ENCODE measurements at places on chromosomes 1 and 21. TPM values are rescaled to one million over a fixed set of nuclear protein-coding genes. Genes with fewer than 3 reads are reported as not detected.

ZNF593OS gene
- 1.2 TPM for polyA plus RNA-seq

TRIM46 gene
- 2.9 TPM for polyA plus RNA-seq

DNA sequence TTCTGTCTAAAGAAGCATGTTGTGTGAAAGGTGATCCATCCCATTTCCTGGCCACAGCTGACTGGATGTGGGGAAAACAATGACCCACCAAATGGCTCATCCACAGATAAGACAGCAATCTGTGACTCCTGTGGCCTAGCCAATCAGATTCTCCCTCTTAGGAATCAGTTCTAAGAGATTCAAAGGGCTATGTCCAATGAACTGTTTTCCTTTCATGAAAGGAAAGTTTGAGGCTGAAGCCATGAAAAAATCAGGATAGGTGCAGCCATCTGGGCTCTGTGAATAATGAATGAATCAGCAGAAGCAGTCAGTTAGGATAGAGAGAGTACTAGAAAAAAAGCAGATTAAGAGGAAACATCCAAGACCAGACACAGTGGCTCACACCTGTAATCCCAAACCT lies 164.7 kb downstream of the NRIP1 start:
- DNase-seq: no peak

DNA sequence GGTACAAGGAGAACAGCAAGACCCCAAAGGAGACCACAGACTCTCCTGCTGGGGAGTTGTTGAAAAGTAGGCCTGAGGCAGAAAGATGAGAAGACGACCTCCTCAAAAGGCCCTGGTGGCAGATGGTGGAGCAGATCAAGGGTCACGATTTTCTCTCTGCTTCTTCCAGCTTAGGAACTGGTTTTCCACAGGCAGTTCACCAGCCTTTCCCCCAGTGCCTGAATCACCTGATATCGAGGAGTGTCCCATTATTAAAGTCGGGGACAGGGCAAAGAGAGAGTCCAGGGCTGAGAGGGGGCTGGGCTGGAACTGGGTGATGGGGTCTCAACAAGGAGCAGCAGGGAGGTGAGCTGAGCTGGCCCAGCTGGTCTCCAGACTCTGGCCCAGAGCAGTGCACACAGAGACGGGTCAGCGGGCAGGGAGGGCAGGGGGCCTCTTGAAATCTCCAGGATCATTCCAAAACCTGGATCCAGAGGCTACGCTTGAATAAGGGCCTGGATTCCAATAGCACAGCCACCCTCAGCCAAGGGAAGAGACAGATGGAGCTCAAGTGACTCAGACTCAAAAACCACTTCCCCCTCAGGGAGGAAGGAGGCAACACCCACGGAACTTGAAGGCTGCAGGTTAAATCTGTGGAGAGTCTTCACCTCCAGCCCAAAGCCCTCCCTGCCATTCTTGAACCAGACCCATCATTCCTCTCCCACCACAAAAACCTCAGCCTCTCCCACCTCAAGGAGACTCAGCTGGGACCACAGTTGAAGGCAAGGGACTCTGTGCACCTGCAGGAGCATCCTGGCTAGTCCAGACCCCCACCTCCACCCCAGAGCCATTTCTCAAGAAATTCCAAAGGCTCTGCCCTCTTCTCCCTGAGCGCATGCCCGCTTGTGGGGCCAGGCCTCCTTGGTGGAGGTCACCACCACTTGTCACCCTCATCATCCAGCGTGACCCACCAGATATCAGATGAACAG lies at the start of gene S100A5:
Gene S100A5 (minus strand): TSS at position 541 of the 968 bp plus-strand sequence. CDS start 743 bp downstream, outside the sequence.
- no peak for DNase-seq

SYT14 gene
- polyA plus RNA-seq: 1.0 TPM

SMPDL3B gene
- 17.0 TPM for polyA plus RNA-seq

DNA sequence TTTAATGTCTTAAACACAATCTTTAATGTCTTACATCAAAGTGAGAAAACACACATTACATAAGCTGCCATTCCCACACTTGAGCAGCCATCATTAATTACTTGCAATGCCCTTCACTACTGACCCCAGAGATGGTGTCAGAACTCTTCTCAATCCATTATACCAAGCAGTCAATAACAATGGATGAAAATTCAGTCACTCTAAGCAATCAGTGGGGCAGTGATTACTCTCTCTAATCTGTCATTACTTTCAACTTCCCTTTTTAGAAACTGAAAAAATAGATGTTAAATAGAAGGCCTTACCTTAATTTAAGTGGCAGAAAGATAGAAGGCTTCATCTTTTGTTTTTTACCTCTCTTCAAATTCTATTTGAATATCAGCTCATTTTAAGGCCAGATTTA lies 9.7 kb upstream of the FRRS1 start:
- DNase-seq: no peak

KIAA0040 gene
- polyA plus RNA-seq: 12.0 TPM

GRCh38 chr1:3349161-3349967 lies 105.1 kb upstream of the ARHGEF16 start:
- DNase-seq: peak; percentile 92

DNA sequence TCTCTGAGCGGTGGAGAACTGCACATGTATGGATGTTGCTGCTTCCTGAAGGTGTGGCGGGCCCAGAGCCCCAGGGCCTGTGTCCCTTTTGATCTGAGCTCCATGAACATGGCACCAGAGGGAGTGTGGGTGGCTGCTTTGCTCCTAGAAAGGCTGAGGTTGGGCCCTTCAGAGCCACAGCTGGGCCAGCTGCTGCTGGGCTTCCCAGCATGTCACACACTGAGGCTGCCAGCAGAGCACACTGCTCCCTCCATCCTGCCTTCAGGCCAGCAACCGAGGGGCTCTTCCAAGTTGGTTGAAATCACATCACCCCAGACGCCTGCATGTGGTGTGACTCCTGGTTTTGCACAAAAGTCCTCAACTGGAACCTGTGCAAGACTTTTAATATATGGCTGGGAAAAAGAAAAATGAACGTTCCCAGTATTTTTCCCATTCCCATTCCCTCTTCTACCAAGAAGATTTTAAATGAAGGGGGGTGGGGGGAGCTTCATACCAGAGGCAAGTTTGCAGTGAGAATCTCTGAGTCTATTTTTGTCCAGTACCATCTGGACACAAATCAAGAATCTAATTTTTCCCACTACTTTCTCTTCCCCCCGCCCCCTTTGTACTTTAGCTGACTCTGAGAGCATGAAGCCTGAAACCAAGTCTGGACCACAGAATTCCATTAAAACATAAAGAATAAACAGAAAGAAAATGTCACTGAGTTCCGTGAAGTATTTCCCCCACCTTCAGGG lies 26.2 kb upstream of the NGF start:
- DNase-seq: no peak

- DNase-seq: no peak
These were observed 98.7 kb upstream of the NFIA start for GRCh38 chr1:60983701-60984061.

DNA sequence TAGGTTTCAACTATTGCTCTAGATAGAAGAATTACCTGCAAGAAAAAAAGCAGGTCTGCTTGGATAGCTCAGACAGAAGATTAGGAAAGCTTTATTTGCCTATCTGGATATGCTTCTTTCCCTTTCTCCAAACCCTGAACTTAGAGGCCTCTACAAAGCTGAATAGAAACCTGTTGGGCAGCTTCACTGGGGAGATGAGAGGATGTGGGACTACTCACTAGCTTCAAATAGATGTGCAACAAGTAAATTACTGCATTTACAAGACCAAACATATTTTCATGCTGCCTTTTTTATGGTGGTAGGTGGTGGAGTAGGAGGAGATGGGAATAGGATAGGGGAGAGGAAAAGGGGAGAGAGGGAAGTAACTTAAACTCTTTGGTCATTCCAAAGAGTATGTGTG lies 6.4 kb downstream of the CLCA2 start:
- DNase-seq: no peak

DNA sequence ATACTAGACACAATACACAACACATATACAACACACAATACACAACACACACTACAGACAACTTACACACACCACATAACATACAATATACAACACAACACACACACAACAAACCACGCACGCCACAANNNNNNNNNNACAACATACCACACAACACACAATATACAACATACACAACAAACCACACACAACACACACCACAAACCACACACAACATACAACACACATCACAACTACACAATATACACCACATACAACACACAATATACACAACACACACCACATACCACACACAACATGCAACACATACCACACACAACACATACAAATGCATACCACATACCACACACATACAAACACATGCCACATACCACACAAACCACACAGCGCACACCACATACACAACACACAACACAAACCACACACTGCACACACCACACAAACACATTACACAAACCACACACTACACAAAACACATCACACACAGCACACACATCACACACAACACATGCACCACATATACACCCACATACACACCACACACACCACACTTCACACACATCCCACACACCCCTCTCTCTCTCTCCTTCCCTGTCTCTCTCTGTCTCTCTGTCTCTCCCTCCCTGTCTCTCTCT lies 108.3 kb downstream of the ETS2 start:
- peak; percentile 67 for DNase-seq

DNA sequence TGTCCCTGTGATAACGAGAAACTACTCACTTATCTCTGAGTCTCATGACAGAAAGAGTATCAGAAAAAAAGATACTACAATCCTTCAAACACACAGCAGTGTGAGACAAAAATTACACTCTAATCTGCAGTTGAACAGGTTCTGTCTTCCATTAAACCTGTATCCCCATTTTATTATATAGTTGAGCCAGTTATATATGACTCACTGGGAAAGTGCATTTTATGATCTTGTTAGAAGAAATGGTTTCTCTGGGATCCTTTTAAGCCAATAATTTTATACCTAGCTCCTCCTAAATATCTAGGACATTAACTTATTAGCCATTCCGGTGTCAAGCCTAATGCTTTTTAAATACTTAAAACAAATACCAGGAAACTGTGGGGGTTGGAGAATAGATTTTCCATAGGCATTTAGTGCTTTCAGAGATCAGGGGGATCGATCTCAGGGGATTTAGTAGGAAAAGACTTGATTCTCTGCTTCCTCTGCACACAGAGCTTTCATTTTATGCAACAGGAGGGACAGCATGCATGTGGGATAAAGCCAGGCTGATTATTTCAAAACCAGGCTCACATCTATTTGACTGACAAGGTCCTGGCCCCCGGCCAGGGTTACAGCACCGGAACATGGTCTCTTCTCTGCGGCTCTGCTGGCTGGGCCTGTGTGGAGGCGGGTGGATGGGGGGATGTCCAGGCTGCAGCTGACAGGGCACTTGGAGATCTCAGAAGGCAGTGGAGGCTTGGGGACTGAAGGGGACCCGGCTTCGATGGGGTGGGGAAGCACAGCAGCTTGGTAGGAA lies 310.6 kb downstream of the DISC1 start:
- DNase-seq: no peak

MPL gene
- 0.21 TPM for polyA plus RNA-seq

- no peak for DNase-seq
These were observed 55.5 kb downstream of the KIF1B start for GRCh38 chr1:10265900-10266299.

DNA sequence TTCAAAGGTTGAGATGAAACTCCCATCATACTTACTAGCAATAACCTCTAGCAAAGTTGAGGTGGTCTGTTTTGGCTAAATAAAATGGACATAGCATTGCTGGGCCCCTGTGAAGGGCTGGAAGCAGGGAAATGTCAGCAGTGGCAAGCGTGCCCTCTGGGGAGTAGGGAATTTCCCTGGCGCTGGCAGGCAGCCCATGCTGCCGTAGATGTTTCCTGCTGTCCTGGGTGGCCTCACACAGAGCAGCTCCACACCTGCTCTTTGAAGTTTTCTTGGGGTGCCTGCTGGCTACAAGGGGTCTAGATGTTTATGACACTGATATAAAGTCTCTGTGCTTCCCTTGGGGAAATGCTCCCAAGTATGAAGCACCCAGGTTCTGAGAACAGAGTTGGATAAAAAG lies 30.2 kb downstream of the ADARB1 start:
- no peak for DNase-seq

DNA sequence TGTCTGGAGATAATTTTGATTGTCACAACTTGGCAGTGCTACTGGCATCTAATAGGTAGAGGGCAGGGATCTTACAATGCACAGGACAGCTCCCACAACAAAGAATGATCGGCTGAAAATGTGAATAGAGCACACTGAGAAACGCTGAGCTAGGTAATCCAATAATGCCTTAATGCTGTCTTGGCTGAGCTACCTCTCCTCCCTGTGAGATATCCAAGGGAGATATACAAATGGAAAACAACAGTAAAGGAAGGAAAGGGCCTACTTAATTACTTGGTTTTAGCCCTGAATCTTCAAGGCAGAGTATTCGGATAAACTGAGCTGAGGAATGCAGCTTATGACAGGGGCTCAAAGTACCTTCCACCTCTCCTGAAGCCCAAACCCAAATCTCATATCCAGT lies 2.9 kb downstream of the DNASE2B start:
- DNase-seq: no peak

GRCh38 chr1:39623053-39623452 lies 16.4 kb downstream of the HEYL start:
- no peak for DNase-seq

DNA sequence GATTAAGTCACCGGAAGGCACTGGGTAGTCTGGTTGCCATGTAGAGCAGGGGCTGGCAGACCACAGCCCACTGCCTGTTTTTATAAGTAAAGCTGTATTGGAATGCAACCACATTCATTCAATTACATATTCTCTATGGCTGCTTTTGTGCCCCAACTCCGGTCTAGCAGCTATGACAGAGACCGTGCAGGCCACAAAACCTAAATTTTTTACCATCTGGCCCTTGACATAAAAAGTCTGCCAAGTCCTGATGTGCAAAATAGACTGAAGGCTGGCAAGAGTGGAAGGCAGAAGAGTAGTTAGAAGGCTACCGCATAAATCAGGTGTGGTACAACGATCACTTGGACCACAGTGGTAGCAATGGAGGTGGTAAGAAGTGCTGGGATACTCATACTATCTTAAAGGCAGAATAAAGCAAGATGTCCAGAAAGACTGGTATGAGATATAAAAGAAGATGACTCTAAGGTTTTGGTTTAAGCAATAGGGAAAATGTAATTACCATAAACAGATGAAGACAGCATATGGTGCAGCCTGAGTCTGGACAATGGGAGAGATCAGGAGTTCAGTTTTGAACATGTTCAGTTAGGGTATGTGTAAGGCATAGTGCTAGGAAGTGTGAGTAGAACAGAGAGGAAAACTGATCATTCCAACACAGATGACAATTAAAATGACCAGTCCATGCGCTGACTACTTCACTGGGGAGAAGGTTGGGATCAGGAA lies 37.2 kb downstream of the EGLN1 start:
- DNase-seq: no peak
